ENCODE measurements at places on chromosomes 13 and 19. TPM values are rescaled to one million over a fixed set of nuclear protein-coding genes. Genes with fewer than 3 reads are reported as not detected.

Gene VASP
- total RNA-seq = 155 TPM

Gene ADGRE2
- 21.7 TPM for total RNA-seq

Gene OVOL3
- total RNA-seq = not detected

Gene CPB2
- 10.1 TPM for total RNA-seq

Gene IRGC
- not detected for total RNA-seq

All from upper lobe of left lung (tissue), 6 donors.